ENCODE measurements at places on chromosomes 2 and 18.

- no peak overlapping the region for H3K27ac ChIP-seq
- H3K4me3 ChIP-seq: no peak overlapping the region
- no peak for DNase-seq
- peaks cover 2% of the 10 kb centered on the region for H3K4me1 ChIP-seq
Measured at GRCh38 chr2:171056307-171056706, 104.4 kb downstream of the TLK1 start.

DNA sequence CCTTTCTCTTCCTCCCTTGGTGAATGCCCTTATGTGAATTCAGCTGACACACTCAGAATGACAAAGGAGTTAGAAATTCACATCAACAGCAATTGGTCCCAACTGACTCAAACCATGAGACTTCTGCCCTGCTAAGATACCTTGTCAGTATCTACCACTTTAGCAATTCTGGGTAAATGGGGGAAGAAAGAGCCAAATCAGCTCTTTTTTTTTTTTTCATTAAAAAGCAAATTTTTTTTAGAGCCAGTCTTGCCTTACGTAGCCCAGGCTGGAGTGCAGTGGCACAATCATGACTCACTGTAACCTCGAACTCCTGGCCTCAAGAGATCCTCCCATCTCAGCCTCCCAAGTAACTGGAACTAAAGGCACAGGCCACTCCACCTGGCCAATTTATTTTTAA is 1.7 kb upstream of the PPP4R1 start:
- H3K36me3 ChIP-seq: peaks cover 2% of the 10 kb centered on the region
- H3K4me1 ChIP-seq: peaks cover 37% of the 10 kb centered on the region
- peak overlapping the region; percentile 81 for H3K4me3 ChIP-seq
- H3K27ac ChIP-seq: no peak overlapping the region
- no peaks in the 10 kb centered on the region for H3K27me3 ChIP-seq
- no peak for DNase-seq

GRCh38 chr2:214482728-214483127 is 71.9 kb downstream of the VWC2L start:
- no peaks in the 10 kb centered on the region for H3K36me3 ChIP-seq
- H3K27ac ChIP-seq: no peak overlapping the region
- H3K4me1 ChIP-seq: no peaks in the 10 kb centered on the region
- H3K27me3 ChIP-seq: peaks cover 9% of the 10 kb centered on the region
- no peak for DNase-seq

GRCh38 chr2:120344214-120344975 is 1.5 kb upstream of the INHBB start:
- no peak for DNase-seq
- H3K27ac ChIP-seq: no peak overlapping the region
- H3K4me1 ChIP-seq: peaks cover 31% of the 10 kb centered on the region

GRCh38 chr18:12278215-12278671 is 24.1 kb downstream of the CIDEA start:
- no peaks in the 10 kb centered on the region for H3K4me1 ChIP-seq
- DNase-seq: no peak
- H3K4me3 ChIP-seq: no peak overlapping the region
- H3K27ac ChIP-seq: no peak overlapping the region
- H3K27me3 ChIP-seq: peaks cover 12% of the 10 kb centered on the region

DNA sequence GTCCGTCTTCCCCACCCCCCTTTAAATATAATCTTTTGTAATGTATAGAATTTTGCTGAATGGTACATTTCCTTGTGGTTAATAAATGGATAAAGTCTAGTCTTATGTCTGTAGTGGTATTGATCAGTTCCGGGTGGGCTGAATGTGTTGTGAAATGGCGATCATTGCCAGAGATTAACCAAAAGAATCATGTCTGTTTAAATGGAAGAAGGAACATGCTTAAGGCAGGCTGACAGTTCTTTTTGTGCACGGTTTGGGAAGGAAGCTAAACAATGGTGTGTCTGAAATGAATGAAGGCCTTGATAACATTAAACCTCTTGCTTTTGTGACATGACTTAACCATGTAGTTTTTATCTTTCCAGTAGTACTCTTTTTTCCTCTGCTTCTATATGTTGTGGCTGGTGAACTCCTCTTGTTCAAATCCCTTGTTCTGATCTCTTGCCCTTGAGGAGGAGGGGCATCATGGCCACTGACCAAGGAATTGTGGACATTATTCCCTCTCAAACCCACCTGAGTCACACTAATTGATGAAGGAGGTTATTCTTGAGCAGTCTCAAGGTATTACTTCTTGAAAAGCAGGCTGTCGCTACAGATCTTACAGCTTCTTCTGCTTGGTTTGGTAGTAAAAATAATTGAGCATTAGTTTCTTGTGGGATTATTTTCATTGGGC is 1.7 kb downstream of the ACVR2A start:
- no peak overlapping the region for H3K27ac ChIP-seq
- H3K4me3 ChIP-seq: peak overlapping the region; percentile 89
- H3K4me1 ChIP-seq: peaks cover 64% of the 10 kb centered on the region
- H3K36me3 ChIP-seq: no peaks in the 10 kb centered on the region
- DNase-seq: no peak

GRCh38 chr2:12935796-12936195 is 219.1 kb downstream of the TRIB2 start:
- no peaks in the 10 kb centered on the region for H3K4me1 ChIP-seq
- H3K4me3 ChIP-seq: no peak overlapping the region
- H3K27ac ChIP-seq: no peak overlapping the region

DNA sequence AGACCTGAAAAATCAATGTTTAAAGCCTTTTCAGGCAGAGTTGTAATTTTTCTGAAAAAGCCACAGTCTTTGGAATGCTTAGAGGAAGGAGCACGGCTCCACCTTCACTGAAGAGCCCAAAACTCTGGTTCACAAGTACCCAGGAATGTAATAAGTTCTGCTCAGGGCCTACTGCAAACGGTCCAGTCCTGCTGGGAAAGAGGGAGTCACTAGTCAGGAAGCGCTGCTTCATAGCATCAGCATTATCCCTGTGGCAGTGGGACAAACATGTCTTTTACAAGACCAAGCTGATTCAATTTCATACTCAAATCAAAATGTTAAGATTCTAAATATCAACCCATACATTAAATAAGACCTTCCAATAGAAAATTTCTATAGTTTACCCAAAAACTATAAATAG is 152.9 kb upstream of the PGAP1 start:
- H3K4me3 ChIP-seq: no peak overlapping the region
- peak overlapping the region; percentile 58 for H3K27ac ChIP-seq
- H3K27me3 ChIP-seq: no peaks in the 10 kb centered on the region
- DNase-seq: no peak
- peaks cover 24% of the 10 kb centered on the region for H3K4me1 ChIP-seq

DNA sequence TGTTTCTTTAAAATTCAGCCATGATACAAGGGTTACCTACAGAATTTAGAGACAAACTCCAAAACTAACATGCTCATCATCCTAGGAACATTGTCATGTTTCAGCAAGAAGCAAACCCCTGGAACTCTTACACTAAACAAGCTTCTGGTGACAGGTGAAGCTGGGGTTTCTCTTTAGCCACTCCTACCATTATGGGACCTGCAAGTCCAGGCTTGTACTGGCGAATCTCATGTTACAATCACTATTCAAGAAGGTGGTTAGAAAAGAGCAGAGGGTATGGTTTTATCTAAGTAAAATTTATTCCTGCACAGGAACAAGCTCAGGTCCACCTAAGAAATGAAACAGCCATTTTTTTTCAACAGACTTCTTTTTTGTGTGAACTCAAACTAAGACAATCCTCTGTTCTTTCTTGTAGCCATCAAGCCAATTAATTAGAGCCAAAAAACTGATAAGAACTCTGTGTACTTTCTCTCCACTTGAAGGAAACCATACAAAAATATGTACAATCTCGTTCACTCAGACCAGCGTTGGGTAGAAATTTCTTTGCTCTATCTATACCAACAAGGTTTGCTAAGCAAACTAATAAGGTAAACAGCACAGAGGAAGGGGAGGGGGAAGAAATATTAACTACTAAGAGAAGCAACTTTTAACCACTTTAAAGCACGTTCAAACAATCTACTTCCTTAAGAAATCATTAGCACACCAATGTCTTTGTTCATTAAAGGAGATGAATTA is 63.3 kb upstream of the NEDD4L start:
- DNase-seq: no peak
- no peaks in the 10 kb centered on the region for H3K4me1 ChIP-seq
- H3K27ac ChIP-seq: no peak overlapping the region
- no peaks in the 10 kb centered on the region for H3K36me3 ChIP-seq

GRCh38 chr2:107094450-107094986 is 208.6 kb upstream of the ST6GAL2 start:
- no peaks in the 10 kb centered on the region for H3K27me3 ChIP-seq
- H3K4me1 ChIP-seq: no peaks in the 10 kb centered on the region
- no peaks in the 10 kb centered on the region for H3K36me3 ChIP-seq
- no peak for DNase-seq

DNA sequence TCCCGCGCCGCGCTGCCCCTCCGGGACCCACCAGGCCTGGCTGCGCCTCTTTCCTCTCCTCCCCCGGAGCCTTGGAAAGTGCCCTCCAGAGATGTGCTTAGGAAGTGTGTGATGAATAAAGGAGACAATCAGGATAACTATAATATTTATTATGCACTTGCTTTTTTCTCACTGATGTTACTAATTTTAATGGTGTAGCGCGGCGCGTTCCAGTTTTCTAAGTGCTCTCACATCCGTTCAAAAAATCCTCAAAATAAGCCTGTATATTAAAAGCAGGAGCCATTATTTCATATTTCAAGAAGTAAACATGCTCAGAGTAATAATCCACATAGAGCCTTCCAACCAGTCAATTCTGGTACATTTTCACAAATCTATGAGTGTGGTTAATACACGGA is 941 bp upstream of the MPPE1 start:
- DNase-seq: no peak
- peak overlapping the region; percentile 87 for H3K27ac ChIP-seq
- H3K27me3 ChIP-seq: no peaks in the 10 kb centered on the region
- H3K4me3 ChIP-seq: peak overlapping the region; percentile 88

GRCh38 chr2:176848844-176849243 is 363.8 kb upstream of the HNRNPA3 start:
- no peaks in the 10 kb centered on the region for H3K27me3 ChIP-seq
- no peaks in the 10 kb centered on the region for H3K36me3 ChIP-seq
- H3K4me3 ChIP-seq: no peak overlapping the region
- no peak for DNase-seq

DNA sequence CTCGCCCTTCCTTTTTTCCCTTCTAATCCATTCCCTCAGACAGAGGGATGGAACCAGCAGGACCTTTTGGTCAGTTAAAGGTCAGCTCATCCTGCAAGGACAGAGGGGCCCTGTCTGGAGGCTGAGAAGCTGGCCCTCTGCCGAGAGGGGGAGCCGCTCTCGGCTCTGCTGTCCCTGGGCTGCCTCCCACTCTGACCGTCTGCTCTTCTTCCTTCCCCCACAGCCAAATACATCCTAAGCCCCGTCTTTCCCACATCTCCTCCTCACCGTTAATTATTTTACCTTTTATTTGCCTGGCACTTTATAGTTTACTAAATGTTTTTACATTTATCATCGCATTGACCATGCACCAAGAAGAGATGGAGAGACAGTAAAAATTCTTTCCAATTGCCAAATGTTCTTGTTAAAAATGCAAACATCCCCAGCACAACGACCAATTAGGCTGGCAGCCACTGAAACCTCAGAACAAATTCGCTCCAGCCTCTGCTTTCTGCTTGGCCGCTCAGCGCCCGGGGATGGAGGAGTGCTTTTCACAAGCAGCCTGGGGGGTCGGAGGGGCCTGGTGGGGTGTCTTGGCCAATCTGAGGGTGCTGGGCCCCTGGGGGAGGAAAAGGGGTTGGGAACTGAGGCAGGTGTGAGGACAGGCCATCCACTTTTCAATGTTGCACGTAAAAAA is 123.7 kb downstream of the TNS1 start:
- H3K36me3 ChIP-seq: no peaks in the 10 kb centered on the region
- no peaks in the 10 kb centered on the region for H3K27me3 ChIP-seq
- H3K4me3 ChIP-seq: no peak overlapping the region

GRCh38 chr2:112996635-112997034 is 8.6 kb upstream of the IL36A start:
- peaks cover 49% of the 10 kb centered on the region for H3K4me1 ChIP-seq
- H3K27ac ChIP-seq: peak overlapping the region; percentile 96
- no peaks in the 10 kb centered on the region for H3K36me3 ChIP-seq
- peak overlapping the region; percentile 87 for H3K4me3 ChIP-seq

DNA sequence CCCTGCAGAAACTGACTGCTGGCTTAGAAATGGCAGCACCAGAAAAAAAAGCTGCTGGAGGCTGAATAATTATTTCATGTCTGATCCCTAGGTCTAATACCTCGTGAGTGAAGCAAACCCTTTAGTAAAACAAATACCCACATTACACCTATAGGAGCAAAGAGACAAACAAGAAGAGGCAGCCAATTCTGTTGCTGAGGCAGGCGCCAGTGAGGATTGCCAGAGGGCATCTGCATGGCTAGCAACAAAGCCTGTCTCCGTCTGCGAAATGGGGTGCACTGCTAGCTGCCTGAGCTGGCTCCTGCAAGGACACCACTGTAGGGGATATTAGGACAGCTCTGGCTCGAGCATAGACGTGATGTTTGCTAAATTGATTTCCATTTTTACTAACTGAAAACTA is 509.7 kb downstream of the TDRD15 start:
- no peaks in the 10 kb centered on the region for H3K27me3 ChIP-seq
- DNase-seq: no peak
- no peak overlapping the region for H3K27ac ChIP-seq
- no peaks in the 10 kb centered on the region for H3K36me3 ChIP-seq

DNA sequence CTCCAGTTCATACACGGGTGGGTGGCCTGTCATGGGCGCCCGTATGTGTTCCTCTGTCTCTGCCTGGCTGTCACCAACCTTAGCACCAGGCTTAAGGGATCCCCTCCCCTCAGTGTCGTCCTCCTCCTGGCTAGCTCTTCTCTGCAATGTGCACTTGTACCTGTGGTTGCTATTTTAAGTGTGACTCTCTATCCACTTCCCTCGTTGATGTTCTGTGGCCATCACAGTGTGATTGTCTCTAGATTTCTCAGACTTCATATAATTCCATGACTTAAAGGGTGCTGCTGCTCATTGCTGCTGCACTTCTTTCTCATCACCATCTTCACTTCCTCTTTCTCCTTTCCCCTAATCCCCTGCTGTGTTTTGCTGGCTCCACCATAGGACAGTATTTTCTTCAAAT is 143.4 kb downstream of the EML6 start:
- no peaks in the 10 kb centered on the region for H3K27me3 ChIP-seq
- H3K27ac ChIP-seq: peak overlapping the region; percentile 9
- peaks cover 15% of the 10 kb centered on the region for H3K4me1 ChIP-seq
- peak overlapping the region; percentile 2 for H3K4me3 ChIP-seq
- DNase-seq: no peak
- no peaks in the 10 kb centered on the region for H3K36me3 ChIP-seq

DNA sequence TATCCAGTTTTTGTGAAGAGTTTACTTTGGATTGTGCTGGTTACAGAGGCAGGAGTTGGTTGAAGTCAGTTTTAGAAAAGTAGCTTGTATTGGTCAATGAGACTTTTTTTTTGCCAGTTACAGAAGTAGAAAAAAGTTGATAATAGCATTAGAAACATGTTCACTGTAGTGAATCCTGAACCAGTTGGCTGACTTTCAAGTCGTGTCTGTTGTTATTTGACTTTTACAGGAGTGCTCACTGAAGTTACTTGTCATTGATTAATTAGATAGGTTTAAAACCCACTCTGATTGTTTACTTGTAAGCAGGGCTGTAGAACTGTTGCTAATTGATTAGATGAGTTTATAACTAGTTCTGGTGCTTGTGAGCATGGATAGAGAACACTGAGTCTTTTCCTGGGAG is 312.0 kb upstream of the VWC2L start:
- no peaks in the 10 kb centered on the region for H3K36me3 ChIP-seq
- no peak overlapping the region for H3K27ac ChIP-seq
- H3K4me1 ChIP-seq: no peaks in the 10 kb centered on the region
- no peak overlapping the region for H3K4me3 ChIP-seq
- H3K27me3 ChIP-seq: peaks cover 2% of the 10 kb centered on the region

Measured in naive thymus-derived CD8-positive, alpha-beta T cell (primary cell).